Activated CD4-positive, alpha-beta T cell treated with anti-CD3 and anti-CD28 coated beads for 1 hour (primary cell): ENCODE measurements at places on chromosomes 1 and 21.

GRCh38 chr1:26368486-26368885, 4.1 kb downstream of the ZNF683 start:
- no peak for DNase-seq

- DNase-seq: no peak
Measured at GRCh38 chr21:38596264-38597042, 98.2 kb upstream of the ERG start.

DNA sequence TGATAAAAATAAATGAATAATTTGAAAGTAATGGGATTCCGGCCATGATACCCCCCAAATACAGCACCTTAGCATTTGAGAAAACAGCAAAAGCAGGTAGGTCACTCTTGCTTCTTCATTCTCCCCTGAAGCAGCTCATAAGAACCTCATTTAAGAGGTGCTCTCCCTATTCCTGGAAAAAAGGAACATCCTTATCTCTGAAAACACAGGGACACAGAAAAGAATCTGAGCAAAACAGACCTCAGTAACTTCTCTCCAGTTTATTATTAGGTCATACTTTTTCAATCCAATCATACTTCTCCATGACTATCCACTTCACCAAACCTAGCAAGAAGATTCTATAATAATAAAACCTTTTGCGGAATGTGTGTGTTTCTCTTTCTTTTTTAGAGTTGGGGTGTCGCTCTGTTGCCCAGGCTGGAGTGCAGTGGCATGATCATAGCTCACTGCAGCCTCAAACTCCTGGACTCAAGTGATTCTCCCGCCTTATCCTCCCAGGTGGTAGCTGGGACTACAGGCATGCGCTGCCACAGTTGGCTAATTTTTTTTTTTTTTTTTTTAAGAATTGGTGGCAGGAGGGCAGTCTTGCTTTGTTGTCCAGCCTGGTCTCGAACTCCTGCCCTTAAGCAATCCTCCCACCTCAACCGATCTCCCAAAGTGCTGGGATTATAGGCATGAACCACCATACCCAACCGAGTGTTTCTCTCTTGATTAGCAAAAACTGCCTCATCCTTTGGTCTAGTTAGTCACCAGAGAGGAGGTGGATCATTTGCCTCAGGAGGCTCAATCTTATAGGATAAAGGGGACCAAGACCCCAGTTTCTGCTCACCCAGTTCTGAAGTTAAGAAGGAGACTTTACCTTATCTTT, 10.6 kb upstream of the TRIM33 start:
- DNase-seq: no peak

GRCh38 chr21:37909936-37910335, 6.3 kb downstream of the KCNJ6 start:
- DNase-seq: no peak
